ENCODE measurements at places on chromosomes 16 and 17.

DNA sequence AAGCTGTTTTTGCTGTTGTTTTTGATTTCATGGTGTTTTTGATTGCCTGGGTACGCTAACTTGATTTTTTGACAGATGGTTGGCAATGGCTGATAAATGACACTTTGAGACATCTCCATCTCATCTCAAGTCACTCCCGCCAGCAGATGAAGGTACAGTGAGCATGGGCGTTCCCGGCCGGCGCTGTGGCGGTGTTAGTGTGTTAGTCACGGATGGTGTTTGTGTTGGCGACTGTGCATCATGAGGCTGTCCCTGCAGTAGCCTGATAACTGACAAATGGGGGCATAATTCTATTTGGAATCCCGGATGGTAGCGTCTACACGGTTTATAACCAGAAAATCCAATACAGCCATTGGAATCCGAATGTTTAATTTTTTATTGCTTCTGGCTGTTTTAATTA is 81.6 kb upstream of the ZNF750 start:
- DNase-seq = no peak

GRCh38 chr17:17738901-17739300 is 57.6 kb downstream of the RAI1 start:
- DNase-seq = no peak

DNA sequence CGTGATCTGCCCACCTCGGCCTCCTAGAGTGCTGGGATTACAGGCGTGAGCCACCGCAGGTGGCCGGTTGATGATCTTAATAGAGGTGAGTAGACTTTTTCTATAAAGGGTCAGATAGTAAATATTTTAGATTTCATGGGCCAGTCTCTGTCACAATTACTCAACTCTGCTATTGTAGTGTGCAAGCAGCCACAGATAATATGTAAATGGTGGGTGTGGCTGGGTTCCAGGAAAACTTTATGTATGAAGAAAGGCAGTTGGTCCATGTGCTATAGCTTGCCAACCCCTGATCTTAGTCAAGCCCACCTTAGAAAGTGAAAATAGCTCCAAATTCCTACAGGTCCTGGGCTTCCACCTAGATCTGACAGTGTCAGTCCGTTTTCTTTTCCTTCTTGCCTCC is 94.9 kb upstream of the PMFBP1 start:
- DNase-seq = no peak

- DNase-seq = peak; percentile 44
Measured at GRCh38 chr16:86517652-86518258, 7.4 kb downstream of the FOXF1 start.

- DNase-seq = no peak
Measured at GRCh38 chr17:75295201-75296158, 6.2 kb upstream of the SLC25A19 start.

DNA sequence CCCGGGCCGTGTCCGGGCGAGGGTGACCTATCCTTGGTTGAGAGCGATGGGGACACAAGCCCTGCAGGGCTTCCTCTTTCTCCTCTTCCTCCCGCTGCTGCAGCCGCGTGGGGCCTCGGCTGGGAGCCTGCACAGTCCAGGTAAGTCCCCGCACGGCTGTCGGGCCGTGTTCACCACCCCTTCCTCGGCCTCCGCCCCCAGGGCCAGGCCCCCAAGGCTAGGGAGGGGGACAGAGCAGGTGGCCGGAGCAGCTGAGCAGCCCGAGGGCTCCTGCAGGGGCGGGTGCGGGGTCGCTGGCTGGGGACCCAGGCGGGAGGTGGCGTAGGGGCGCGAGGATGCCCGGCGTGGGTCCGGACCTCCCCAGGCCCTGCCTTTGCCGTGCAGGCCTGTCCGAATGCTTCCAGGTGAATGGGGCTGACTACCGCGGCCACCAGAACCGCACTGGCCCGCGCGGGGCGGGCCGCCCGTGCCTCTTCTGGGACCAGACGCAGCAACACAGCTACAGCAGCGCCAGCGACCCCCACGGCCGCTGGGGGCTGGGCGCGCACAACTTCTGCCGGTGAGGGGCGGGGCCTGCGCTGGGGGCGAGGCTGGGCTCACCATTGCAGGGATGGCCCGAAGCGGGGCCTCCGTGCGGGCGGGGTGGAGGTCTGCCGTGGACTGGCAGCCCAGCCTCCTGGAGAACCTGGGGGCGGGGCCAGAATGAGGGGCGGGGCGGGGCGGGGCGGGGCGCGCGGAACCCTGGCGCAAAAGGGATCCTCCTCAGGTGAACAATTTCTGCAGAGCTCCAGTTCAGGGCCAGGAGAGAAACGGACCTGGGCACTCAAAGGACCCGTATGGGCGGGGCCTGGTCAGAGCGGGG is 631 bp downstream of the KREMEN2 start:
- DNase-seq = peak; percentile 71

All from PC-3 (cell line).